ENCODE measurements at places on chromosomes 2 and 18.

DNA sequence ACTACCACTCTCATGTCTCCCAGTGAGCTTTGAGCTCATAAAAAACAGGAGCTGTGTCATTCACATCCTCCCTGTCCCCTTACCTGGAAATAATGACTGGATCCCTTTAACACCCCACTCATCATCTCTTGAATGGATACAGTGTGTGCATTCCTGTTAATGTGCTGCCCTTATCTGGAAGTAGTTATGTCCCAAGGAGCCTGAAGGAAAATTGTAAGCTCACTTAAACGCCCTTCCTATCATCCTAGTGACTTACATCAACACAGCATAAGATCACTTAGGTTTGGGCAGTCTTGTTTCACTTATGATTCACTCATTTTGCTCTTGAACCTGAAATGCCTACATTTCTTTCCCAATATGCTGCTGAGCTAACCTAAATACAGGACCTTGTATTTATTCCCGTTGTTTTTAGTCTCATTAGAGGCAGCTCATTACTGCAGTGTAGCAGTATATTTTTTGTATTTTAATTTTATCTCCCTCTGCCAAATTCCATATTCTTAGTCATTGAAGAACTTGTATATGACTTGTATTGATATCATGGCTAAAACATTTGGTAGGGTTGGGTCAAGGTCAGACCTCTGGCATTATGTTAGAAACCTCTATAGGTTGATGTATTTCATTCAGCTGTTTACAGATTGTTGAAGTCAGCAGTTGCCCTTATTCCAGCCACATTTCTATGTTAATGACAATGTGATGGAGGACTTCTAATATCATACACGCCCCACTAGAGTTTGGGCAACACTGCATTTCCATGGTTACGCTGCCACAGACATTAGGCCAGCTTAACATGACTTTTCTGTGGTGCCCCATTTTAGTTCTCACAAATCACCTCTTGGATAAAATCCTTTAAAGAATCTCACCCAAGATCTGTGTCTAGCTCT, 72.9 kb downstream of the PKP4 start:
- no peak for DNase-seq

- DNase-seq: no peak
Measured at GRCh38 chr2:238022594-238023157, 38.1 kb upstream of the SCLY start.

DNA sequence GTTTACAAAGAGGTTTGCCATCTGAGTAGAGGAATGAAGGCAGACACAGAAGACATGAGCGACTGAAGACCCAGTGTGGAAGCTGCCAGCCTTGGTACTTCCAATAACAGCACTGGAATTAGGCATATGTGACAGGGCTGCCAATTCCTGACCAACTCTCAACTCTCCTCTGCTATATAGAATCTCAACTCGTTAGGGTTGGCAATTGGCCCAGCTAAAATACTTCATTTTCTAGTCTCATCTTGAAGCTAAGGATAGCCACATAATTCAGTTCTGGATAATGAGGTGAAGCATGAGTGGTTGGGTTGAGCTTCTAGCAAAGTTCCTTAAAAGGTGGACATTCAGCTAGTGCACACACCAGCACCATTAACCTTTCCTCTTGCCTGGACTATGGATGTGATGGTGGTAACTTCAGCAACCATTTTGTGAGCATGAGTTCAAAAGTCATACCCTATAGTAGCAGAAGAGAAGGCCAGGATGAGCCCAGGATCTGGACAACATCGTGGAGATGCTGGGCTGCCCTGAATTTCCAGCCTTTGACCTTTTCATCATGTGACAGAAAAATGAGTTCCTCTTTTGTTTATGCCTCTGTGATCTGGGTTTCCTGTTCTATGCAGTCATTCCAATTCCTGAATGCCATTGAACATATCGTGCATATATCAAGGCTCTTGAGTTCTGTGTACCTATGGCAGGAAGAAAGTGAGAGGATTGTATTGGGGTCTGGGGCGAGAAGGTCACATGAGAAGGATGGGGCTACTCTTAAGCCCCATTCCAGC, 68.1 kb upstream of the HAAO start:
- no peak for DNase-seq

DNA sequence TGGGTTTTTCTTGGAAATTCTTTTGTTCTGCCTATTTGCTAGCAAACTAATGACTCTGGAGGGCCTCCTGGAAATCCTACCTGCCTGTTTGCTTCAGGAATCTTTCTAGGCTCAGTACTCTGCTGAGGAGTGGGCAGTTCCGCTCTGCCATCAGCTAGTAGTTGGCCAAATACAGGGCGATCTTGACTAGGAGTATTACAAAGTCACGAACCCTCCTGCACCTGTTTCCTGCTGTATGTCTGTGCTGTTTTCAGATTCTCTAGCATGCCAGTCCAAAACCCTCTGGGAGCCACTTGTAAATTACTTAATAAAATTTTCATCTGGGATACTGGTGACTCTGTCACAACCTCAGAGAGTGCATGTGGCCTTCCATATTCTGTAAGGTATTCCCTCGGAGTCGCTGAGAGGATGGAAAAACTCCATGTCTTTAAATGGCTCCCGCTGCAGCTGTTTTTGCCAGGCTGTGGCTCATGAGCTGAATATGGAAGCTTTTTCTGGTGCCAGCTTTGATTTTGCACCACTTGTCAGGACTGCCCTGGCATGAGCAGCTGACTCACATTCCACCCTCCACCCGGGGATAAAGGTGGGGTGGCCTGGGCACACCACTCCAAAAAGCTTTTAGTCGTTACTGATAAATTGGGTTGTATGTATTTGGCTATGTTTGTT, 123.0 kb downstream of the RTN4 start:
- DNase-seq: no peak

GRCh38 chr2:241815477-241816430, 6.8 kb downstream of the NEU4 start:
- no peak for DNase-seq

GRCh38 chr2:191574232-191574631, 103.7 kb upstream of the NABP1 start:
- DNase-seq: no peak

DNA sequence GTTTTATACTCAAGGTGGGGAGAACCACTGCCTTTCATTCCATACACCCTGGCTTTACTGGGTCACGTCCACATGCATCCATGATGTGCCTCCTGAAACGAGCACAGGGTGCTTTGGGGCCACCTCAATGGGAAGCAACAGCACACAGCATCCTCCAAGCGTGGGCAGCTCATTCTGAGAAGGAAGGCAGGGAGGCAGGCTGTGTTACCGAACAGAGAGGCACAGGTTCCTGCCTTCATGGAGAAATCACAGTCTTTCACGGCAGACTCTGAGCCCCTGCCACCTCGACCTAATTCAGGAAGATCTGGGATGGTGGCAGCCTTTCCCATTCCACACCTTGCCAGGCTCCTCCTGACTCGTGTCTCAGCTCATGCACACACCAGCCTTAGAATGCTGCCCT, 130.1 kb downstream of the GBX2 start:
- DNase-seq: no peak

DNA sequence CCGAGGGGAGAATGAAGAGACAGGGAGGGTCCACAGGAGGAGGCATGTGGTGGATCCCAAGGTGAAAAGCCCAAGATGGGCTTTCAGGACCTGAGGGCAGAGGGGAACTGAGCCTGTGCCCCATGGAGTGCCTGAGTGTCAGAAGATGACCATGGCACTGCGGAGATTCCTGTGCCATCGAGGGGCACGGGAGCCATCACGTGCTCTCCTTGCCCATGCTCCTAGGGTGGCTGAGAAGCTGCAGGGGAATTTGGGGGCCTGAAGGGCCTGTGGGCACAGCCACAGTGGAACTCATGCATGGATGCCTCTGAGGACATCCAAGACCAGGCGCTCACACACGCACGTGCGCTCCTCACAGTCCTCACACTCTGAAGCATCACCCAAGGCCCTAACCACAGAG, 56.1 kb upstream of the GLI2 start:
- no peak for DNase-seq

DNA sequence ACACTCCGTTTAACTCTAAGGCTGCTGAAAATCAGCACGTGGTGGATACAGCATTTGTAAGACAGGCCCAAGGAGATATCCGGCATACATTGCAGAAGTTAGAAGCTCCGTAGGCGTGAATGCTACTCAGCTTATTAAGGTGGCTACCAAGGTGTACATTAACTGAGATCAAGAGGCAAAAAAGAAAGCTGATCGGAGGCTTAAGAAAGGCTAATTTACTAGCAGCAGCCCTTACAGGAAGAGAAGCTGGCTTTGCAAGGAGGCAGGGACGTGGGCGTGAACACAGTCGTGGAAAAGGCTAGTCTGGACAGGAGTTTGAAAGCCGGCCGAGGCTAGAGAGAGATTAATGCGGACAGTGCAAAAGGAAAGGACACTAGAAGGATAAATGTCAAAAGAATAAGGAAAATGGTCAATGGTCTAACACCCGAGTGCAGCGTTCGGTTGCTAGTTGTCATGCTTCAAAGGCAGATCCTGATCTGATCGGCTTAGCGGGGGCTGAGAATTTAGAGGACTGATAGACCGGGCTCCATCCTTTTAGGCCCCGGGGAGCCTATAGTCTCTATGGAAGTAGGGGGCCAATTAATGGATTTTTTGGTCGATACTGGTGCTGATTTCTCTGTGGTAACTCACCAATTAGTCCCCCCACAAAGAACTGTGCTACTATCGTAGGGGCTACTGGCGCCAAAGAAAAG, 45.6 kb upstream of the SELENOI start:
- no peak for DNase-seq

DNA sequence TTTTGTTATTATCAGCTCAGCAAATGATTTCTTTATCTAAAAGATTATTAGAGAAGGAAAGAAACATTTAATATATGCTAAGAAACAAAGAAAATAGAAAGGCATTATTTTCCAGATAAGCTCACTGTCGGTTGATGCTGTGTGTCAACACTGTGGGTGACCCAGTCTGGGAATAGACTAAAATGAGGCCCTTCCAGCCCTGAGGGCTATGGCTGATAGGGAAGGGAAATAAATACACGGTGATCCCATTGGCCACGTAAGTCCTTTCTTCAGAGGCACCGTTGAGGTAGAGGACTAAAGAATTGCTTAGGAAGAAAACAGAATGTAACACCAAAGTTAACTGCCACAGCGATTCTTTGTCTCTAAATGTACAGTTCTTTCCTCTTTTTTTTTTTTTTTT, 1.8 kb downstream of the ABCB11 start:
- DNase-seq: no peak

DNA sequence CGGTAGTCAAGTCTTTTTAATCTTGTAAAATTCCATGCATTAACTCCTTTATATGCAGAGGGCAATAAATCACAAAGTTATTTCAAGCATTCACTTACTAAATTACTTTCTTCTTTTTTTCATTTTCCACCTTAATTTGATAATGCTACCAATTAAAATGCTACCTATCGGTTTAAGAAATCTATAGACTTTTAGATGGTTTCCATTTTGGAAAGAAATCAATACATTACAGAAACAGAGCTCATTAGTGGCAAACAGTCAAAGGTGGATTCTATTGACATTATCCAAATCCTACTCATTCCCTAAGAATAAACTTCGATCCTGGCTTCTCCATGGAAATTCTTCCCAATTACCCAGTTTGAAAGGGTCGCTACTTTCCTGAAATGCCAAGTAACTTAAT, 176.5 kb downstream of the MREG start:
- no peak for DNase-seq

DNA sequence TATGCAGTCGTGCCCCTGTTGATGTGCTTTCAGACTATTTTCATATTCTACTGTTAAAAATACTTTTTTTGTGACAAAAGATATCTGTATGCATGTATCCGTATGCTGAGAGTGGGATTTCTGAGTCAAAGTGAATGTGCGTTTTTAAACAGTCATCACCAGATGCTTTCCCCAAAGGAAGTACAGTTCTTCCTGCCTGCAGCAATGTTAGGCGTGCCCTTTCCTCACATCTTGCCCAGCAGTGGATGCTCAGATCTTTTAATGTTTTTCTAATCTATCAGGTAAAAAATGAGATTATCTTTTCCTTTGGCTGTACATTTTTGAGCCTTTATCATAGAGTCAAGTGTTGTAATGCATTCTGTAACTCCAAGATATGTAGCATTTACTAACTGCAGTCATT, 111.7 kb downstream of the PTPRM start:
- no peak for DNase-seq

DNA sequence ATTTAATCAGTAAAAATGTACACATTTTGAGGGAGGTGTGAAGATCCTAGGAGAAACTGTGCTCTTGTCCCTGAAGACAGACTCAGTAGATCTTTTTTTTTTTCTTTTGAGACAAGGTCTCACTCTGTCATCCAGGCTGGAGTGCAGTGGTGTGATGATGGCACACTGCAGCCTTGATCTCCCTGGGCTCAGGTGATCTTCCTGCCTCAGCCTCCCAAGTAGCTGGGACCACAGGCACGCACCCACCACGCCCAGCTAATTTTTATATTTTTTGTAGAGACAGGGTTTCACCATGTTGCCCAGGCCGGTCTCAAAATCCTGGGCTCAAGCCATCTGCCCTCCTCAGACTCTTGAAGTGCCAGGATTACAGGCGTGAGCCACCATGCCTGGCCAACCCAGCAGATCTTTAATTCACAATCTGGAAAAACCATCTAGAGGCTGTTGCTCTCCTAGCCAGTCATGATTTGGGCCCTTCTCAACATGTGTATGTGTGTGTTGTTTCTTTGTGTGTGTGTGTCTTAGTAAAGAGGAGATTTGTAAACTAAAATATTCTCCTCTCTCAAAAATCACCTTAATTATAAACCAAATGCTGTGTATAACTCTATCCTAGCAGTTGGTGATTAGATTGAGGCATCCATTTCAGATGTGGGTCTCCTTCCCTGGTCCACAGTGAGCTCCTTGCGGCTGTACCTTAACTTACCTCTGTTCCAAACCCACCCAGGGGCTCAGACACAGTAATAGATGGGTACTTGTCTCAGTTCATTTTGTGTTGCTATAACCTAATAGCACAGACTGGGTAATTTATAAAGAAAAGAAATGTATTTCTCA, 3.9 kb upstream of the MYCN start:
- no peak for DNase-seq

GRCh38 chr2:42789751-42790150, 2.6 kb downstream of the HAAO start:
- DNase-seq: no peak

GRCh38 chr2:152571048-152571766, 146.1 kb downstream of the PRPF40A start:
- DNase-seq: no peak

- no peak for DNase-seq
Measured at GRCh38 chr2:158610059-158610458, 153.3 kb downstream of the PKP4 start.

DNA sequence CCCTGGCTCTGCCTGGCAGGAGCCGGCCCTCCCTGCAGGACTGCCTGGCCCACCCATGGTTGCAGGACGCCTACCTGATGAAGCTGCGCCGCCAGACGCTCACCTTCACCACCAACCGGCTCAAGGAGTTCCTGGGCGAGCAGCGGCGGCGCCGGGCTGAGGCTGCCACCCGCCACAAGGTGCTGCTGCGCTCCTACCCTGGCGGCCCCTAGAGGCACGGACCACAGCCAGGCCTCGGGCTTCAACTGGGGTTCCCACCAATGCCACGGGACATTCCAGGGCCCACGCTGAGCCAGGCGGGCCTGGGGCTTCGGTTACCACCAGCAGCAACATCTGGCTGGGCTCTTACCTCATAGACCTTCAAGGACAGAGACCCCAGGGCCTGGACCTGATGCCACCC, 6.1 kb upstream of the GMPPA start:
- no peak for DNase-seq

GRCh38 chr2:24382363-24383073, 22.2 kb upstream of the ITSN2 start:
- DNase-seq: peak; percentile 25

Data from stimulated activated CD8-positive, alpha-beta memory T cell treated with anti-CD3 and anti-CD28 coated beads, Interleukin-2, amount 100 ng/mL, for 1 hour (primary cell).